ENCODE measurements at places on chromosomes 3 and 15.

GRCh38 chr3:68666429-68667136 is 265.8 kb downstream of the TAFA4 start:
- no peak for DNase-seq

- DNase-seq = no peak
Observed at GRCh38 chr3:49610666-49611280, 56.5 kb downstream of the BSN start.

DNA sequence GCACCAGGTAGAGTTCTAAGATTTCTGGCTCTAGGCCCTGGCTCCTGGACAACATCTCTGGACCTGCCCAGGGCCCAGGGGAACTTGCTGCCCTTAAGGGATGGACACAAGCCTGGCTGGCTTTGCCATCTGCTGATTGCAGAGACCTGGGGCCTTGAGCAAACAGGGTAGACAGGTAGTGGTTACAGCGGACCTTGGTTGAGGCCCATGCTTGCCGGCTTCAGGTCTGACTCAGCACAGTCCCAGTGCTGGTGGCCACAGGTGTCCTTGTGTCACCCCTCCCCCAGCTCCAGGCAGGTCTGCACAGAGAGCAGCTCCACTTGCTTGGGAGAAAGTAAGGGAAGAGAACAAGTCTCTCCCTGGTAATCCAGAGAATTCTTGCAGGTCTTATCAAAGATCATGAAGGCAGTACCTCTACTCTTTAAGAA is 15.9 kb upstream of the ACTL6A start:
- DNase-seq = no peak

DNA sequence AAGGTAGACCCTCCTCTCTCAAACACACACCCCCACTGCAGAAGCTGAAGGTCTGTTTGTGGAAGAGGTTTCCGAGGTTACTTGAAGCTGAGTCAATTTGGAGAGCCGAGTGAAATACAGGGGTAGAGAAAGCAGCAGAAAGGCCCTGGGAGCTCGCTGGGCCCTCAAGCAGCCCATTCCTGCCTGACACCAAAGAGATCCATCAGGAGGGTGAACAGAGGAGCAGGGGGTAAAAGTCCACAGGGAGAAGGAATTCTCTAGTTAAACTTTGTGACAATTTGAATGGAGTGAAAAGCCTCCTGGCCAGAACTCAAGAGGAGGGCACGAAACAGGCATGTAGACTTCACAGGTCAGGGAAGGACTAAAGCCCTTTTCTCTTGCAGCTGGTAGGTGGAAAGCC is 13.6 kb upstream of the SLC27A2 start:
- DNase-seq = no peak

DNA sequence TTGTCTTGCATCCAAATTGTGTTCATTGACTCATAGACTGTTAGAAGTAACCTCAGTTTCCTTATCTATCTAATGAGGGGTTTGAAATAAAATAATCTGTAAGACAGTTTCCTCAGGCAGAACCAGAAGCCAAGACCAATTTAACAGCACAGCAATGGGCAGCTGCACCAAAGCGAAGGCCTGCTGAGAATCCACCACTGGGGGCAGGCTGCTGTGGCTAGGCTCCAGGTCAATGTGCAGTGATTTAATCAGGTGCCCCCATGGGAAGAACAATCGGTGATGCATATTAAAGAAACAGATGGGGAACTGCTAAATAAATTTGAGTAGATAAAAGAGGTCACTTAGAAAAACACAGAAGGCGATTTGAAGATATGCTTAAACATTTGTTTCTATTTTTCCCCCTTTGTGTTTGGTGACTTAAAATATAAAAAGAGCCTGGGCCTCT is 28.0 kb upstream of the TMOD3 start:
- no peak for DNase-seq

- DNase-seq = no peak
Observed at GRCh38 chr3:195028877-195029606, 241.9 kb downstream of the XXYLT1 start.

DNA sequence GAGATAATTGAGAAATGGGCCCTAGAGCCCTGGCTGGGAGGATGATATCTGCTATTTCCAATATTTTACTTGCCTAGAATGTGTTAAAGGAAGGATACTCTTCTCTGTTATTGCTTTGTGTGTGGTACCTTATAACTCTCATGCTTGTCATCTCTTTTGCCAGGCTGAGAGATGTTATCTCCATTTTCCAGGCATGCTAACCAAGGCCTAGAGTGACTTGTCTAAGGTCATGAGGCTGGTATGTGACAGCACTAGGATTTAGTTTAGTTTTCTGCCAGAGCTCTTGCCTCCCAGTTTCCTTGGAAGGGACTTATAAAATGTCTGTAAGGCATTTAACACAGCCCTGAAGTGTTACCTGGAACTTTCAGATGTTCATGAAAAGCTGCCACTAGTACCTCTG is 1.4 kb downstream of the CLK3 start:
- DNase-seq = no peak

DNA sequence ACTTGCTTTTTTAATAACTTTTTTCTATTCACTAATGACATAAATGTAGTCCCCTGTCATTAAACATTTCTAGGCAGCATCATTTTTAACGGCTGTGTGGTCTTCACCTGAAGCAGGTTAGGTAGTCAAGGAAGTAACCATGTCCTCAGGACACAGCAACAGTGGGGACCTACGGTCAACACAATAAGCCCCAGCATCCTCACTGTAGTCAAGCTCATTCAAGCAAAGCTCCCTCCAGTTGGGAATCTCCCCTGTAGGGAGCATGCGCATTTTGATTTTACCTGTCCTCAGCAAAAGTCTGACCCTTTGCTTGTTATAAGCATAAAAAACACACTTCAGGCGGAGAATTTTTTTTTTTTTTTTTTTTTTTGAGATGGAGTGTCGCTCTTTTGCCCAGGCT is 151.4 kb downstream of the SHQ1 start:
- DNase-seq = no peak

DNA sequence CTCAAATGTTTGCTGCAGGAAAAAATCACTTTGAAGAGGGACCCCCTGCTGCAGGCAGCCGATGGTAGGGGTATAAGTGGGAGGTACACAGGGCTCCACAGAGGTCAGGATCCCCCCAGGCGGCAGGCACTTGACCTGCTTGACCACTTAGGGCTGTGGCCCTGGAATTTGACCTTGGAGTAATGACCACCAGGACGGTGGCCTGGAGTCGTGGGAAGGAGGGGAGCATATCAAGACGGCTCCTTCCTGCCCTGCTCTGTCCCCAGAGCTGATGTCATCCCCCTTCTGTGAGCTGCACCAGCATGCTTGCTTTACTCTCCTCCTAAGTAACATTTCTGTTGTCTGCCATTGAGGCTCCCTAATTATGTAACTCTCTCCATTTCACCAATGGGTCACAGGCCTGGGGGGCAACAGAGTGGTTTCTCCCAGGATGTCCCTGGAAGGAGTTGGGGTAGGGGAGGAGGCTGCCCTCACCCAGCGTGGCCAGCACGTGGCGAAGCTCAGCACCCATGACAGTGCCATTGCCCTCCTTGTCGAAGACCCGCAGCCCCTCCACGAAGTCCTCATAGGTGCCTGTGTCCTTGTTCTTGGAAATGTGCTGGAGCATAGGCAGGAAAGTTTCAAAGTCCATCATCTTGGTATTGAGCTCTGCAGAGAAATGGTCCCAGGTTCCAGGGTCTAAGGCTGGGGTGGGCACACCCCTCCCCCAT is 4.1 kb downstream of the MYL3 start:
- no peak for DNase-seq
